ENCODE measurements at places on chromosomes 7 and 10.

- no peak for DNase-seq
These were observed 36.8 kb downstream of the PPIF start for GRCh38 chr10:79383974-79384606.

DNA sequence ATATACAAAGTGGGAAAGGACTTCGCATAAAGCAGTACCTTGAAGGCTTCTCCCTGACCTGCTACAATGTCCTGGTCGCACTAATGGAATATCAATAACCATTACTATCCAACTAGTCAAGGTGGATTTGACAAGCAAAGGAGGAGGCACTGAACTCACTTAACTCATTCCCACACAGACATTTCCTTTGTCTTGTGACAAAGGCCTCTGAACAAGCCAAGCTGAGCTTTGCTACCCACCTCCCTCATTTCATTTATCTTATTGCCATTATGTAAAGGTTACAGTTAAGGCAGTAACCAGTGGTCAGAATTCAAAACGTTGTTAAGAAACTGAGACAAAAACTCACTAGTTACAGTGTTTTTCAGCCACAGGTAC lies 7.3 kb downstream of the ELMO1 start:
- DNase-seq: no peak

- DNase-seq: no peak
These were observed 109.3 kb downstream of the AOAH start for GRCh38 chr7:36614959-36615358.

- DNase-seq: no peak
These were observed 134.3 kb upstream of the TNRC18 start for GRCh38 chr7:5557920-5558401.

GRCh38 chr7:81791568-81792518 lies 22.0 kb upstream of the HGF start:
- DNase-seq: no peak

DNA sequence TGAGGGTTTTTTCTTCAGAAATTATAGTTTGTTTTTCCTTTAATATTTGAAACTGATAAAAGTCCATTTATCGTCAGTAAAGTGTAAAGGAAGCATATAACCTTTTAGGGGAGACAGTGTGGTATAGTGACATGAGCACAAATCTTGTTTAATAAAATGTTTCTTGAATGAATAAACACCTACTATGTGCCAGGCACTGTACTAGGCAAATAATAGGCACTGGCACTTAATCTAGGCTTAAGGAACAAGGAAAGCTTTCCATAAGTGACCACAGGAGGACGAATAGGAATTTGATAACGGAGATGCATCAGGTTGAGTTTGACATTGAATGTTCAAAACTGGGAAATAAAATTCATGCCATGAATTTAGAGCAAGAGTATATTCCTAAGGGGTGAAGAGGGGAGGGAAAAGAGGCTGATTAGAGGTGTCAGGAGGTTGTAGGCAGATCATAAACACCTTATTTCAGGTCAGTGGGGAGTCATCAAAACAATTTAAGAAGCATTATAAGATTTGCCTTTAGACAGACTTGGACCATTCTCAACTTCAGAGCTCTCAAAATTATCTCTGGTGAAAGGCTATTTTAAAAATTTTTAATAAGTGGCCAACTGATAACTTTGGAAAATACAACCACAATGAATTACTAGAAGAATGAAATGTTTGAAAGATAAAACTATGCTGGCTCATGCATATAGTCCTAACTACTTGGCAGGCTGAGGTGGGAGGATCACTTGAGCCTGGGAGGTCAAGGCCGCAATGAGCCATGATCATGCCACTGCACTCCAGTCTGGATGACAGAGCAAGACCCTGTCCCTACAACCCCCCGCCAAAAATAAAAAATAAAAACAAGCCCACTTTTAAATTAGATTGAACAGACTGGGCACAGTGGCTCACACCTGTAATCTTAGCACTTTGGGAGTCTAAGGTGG lies 22.4 kb downstream of the RALA start:
- DNase-seq: no peak

DNA sequence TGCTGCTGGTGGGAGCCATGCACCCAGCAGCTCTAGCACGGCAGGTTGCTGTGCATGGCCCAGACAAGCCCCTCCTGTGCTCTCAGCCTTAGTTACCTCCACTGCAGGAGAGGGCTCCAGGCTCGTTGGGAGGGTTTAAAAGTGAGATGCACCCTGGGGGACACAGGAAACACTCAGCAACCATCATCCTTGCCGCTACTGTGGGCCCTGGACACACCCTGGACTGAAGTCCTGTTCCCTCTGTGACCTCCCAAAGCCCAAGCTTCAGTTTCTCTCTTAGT lies 49.0 kb downstream of the FOXL3 start:
- DNase-seq: no peak

GRCh38 chr7:36661135-36661840 lies 63.0 kb downstream of the AOAH start:
- no peak for DNase-seq

- DNase-seq: no peak
These were observed 65.2 kb downstream of the BMPER start for GRCh38 chr7:33970536-33970935.

GRCh38 chr10:43395571-43396060 lies 13.4 kb downstream of the HNRNPF start:
- DNase-seq: peak; percentile 30

GRCh38 chr7:132545756-132546155 lies 30.5 kb downstream of the PLXNA4 start:
- no peak for DNase-seq

GRCh38 chr10:61175316-61175715 lies 231.3 kb upstream of the RHOBTB1 start:
- no peak for DNase-seq

DNA sequence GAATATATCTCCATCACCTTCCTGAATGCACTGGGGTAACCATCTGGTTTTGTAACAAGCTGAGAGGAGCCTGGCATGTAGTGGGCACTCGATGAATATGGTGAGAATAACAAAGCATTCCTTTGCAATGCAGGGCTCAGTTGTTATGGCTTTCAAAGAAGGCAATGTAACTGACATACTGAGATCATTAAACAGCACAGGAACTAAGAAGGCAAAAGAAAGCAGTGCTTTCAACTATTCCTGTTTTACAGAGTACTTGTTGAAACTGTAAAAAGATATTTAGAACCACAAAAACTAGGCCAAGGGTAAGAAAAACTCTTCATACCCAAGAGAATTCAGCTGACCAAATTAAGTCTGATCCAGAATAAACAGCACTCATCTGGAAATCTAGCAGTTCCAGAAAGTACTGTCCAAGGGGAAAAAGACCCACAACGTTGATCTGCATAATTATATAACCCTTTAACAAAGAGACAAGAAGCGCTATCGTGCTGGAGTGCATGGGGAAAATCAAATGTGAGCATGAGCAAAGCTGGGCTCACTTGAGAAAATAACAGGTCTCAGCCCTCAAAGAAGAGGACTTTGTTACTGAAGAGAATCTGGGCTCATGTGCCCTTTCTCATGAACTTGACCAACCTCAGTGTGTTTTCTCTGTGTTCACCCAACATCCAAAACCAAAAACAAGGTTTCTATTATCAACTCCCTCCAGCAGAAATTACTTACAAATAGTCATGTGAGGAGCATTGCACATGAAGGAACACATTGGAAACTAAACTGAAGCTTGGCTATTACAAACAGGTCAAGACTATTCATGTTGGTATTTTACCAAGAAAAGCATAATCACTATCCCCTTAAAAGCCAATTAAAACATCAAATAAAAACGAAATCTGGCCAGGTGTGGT lies 116.2 kb downstream of the AVL9 start:
- DNase-seq: no peak

GRCh38 chr10:63214571-63214970 lies 81.4 kb downstream of the NRBF2 start:
- no peak for DNase-seq

GRCh38 chr7:83925860-83926259 lies 268.7 kb downstream of the SEMA3A start:
- no peak for DNase-seq

All from T-helper 9 cell (primary cell).